Right cardiac atrium (tissue), 5 donors: ENCODE measurements at places on chromosomes 12 and 14.

DNA sequence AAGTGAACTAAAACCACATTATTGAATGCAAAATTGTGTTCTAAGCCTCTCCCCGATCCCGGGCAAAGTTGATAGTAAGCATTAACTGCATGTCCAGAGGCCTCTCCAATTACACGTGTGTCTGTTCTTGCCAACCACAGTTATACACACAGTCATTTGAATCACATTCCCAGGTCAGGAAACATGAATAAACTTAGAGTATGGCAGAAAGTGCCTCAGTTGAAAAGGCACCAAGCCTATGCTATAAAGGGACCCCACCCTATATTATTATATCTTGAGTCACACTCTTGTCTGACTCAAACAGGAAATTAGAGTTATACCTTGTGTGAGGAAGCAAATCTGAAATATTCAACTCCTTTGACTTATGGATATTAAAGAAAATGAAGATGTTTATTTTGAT, 128.3 kb upstream of the STXBP6 start:
- no peak for DNase-seq

DNA sequence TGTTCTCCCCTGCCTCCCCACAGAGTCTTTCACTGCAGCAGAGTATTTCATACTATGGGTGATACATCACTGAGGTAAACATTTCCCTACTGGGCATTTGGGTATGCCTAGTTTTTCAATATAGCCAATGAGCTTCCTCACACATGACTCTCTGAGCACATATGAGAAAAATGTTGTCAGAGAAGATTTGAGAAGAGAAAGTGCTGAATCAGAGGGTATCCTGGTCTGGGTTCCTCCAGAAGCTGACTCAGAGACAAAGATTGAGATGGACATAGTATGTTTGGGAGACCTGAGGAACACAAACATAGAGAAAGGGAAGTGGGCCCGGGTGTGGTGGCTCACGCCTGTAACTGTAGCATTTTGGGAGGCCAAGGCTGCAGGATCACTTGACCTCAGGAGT, 12.6 kb downstream of the SLC8B1 start:
- DNase-seq, result no peak

DNA sequence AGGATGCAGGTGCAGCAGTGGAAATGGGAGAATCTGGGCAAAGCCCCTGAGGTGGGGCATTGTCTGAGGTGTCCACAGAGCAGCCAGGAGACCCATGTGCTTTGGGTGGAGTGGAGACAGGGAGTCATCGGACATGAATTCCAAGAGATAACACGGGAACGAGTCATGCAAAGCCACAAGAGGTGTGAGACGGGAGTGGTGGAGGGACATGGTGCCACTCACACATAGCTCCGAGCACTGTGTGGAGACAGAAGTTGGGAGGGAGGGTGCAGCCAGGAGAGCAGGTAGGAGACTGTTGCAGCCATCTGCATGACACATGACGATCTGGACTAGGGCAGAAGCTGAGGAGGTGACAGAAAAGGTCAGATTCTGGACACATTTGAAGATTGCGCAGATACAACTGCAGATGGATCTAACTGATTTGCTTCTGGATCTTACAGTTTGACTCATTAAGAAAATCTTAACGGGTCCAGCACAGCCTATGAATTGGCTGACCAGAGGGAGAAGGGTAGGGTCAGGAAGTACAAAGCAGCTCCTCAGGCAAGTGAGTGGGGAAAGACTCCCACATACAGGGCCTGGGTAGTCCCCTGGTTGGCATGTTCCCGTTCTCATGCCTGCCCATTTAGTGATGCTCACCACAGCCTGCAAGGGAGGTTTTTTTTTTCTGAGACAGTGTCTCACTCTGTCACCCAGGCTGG, 379.8 kb downstream of the FUT8 start:
- DNase-seq, result no peak

GRCh38 chr12:130628304-130628703, 87.8 kb downstream of the RIMBP2 start:
- DNase-seq, result no peak

GRCh38 chr12:22103418-22103817, 57.4 kb downstream of the CMAS start:
- no peak for DNase-seq
